ENCODE measurements at places on chromosomes 2 and 18.

DNA sequence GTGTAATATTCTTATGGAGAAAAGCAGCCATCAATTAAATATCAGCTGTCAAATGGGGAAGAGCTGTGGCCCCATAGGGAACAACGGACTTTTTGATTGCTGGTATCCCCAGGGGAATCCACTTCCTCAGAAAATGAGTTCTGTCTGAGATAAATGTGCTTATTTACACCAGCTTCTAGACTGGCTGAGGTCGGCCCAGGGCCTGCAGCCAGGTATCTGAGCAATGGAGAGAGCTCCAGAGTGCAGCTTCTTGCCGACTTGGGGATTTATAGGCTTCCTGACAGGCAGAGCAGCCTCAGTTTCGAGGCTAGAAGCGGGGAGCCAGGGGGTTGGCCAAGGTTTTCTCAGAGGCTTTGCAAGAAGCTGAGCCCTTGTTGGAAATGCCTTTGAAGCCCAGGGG is 67.2 kb downstream of the MCFD2 start:
- no peak for DNase-seq

- DNase-seq: no peak
Measured at GRCh38 chr2:159091381-159091780, 122.9 kb downstream of the TANC1 start.

DNA sequence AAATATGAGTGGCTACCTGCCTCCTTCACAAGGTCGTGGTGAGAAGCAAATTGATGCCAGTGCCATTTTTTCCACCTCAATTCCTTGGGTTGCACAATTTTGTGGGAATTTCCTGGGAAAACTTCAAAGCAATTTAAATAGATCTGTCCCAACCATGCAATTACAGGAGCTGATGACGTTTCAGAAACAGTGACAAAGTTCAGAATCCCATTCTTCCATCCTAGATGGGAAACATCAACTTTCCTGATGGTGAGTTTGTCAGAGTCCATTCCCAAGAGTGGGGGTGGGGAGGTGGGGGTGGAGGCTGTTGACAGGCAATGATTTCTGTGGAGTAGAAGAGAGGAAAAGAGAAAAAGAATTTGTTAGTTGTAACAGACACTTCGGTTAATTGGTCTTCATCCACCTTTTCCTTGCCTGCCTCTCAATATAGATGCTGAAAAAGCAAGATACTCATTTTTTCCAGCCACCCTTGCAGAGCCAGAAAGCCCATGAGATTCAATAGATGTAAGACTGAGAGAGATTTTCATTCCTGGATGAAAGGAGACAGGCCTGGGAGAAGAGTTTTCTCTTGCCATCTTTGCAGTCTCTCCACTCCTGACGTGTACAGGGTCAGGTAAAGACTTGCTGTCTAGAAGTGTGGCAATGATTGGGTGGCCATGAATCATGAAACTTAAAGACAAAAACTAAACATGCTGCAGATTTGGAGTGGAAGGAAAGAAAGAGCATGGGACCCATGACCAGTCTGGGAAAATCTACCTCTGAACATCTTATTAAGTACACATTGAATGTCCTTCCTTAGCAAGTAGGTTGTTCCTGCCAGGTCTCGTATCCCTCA is 47.3 kb downstream of the SOCS6 start:
- no peak for DNase-seq

DNA sequence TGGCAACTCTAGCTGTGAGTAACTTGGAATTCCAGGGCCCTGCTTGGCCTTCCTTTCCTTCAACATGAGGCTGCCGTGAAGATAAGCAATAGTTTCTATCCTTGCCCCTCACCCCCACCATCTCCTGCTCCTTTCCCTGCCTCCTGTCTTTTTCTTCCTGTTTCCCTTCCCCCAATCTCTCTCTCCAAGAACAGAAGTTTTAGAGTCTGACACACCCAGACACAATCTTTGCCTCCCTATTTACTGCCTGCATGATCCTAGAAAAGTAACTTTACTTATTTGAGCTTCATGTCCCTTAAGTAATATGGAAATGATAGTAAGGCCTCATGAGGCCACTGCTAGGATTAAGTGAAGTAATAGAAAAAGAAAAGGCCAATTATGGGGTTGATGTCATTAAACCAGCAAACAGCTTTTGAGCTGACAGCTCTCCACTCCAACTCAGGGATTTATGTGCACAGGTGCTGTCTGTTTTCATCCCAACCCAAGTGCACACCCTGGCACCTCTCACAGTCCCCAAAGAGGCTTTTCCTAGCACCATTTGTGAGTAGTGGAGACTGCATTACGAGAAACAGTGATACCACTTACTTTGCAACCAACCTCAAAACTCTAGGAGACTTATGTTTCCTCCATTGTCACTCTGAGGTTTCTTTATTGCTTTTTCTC is 123.7 kb upstream of the SIX3 start:
- DNase-seq: no peak

DNA sequence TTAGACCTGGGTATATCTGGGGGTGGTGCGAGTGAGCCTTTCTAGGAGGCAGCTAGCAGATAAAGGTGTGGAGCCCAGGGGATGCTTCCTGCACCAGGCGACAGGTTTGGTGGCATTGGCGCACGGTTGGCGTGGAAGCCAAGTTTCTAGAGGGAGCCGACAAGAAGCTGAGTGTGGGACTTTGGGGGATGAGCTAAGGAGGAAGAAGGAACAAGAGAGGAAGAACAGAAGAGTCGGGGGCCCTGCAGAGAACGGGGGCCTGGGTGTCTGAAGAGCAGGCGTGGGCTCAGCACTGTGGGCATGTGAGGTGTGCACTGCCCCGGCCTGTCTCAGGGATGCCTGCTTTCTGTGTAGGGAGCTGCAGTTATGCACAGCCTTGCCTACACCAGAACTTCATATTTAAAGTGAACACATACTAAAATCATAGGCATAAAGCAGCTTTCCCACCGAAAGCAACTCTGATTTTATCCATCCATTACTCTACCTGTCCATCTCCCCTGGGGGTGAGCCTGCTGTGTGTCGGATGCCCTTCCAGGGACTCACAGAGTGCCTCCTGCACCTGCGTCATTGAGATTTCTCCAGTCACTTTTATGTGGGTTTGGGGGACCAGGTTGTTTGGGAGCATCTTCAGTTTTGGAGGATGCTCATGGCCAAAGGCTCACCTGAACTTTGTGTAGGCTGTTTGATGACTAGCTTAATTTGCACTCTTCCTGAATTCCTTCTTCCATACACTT is 149.7 kb downstream of the LDLRAD4 start:
- DNase-seq: no peak

DNA sequence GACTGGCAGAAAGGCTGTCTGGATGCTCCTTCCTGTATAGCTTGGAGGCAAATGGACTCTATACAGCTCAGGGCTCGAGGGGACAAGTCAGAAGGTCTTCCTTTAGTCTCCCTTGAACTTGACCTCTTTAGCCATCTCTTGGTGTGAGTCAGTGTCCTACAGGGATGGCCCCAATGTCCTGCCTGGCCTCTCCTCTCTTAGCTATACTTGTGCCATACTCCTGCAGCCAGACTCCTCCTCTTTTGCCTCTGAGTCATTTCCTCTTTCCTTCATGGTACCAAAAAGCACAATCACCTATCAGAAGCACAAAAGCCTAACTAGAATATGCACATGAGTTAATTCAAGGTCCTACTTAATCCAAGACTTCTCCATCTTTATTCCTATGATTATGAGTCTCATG is 112.7 kb downstream of the XRCC5 start:
- no peak for DNase-seq

GRCh38 chr2:10266133-10266620 is 36.5 kb upstream of the HPCAL1 start:
- no peak for DNase-seq

GRCh38 chr2:134377730-134378129 is 123.9 kb downstream of the MGAT5 start:
- no peak for DNase-seq

- DNase-seq: no peak
Measured at GRCh38 chr2:221350616-221351015, 221.5 kb downstream of the EPHA4 start.

- DNase-seq: no peak
Measured at GRCh38 chr2:163157411-163157810, 318.8 kb upstream of the KCNH7 start.

- DNase-seq: no peak
Measured at GRCh38 chr2:137837830-137838229, 126.4 kb upstream of the HNMT start.

- DNase-seq: no peak
Measured at GRCh38 chr18:74819433-74820059, 221.9 kb downstream of the ZNF407 start.

- DNase-seq: no peak
Measured at GRCh38 chr18:76754351-76754750, 68.0 kb upstream of the ZNF236 start.

GRCh38 chr2:241254904-241255351 is 60.5 kb downstream of the HDLBP start:
- no peak for DNase-seq

GRCh38 chr2:101124643-101125366 is 26.4 kb downstream of the TBC1D8 start:
- no peak for DNase-seq

- DNase-seq: no peak
Measured at GRCh38 chr2:178244777-178245176, 50.5 kb downstream of the OSBPL6 start.

- DNase-seq: no peak
Measured at GRCh38 chr2:235126768-235127167, 175.0 kb downstream of the SH3BP4 start.

GRCh38 chr2:59790186-59791003 is 763.1 kb downstream of the BCL11A start:
- DNase-seq: no peak

GRCh38 chr18:47756364-47757016 is 174.0 kb downstream of the SMAD2 start:
- no peak for DNase-seq

DNA sequence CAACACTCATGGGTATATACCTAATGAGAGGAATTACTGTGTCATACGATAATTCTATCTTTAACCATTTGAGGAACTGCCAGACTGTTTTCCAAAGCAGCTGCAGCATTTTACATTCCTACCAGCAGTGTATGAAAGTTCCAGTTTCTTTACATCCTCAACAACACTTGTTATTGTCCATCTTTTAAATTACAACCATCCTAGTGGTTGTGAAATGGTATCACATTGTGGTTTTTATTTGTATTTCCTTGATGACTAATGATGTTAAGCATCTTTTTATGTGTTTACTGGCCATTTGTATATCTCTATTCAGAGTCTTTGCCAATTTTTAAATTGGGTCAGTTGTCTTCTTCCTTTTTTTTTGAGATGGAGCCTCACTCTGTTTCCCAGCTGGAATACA is 4.0 kb upstream of the CKAP2L start:
- no peak for DNase-seq

- DNase-seq: no peak
Measured at GRCh38 chr2:21001225-21001946, 42.5 kb downstream of the APOB start.

Measured in left hindlimb (tissue), 1 donor.